ENCODE measurements at places on chromosomes 4 and X. TPM values are rescaled to one million over a fixed set of nuclear protein-coding genes. Genes with fewer than 3 reads are reported as not detected.

DNA sequence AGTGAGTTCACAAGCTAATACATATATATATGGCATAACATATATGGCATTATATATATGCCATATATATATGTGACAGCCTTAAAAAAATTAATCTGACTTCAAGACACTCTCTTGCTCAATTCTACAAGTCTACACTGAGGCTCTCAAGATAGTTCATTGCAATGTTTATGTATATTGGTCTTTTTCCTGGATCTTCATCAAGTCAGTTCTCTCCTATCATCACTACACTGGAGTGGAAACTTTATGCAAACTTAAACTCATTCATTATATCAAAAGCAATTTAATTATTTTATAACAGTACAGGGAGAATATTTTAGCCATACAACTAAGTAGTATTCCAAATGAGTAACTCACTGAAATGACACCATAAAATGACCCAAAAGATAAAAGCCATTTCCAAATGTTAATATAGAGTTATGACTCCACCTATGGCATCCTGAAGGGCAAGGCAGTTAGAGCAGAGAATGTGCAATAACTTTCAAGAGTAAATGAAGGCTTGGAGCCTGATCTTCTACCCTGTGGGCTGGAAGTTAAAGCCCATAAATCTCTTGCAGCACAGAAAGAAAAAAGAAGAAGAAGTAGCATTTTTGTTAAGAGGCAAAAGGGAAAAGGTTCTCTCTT is 176.3 kb upstream of the SLIT2 start:
- no peak for DNase-seq
- no peaks in the 10 kb centered on the region for H3K4me1 ChIP-seq
- H3K4me3 ChIP-seq, result no peak overlapping the region
- no peaks in the 10 kb centered on the region for H3K36me3 ChIP-seq
- H3K27me3 ChIP-seq, result no peaks in the 10 kb centered on the region

DNA sequence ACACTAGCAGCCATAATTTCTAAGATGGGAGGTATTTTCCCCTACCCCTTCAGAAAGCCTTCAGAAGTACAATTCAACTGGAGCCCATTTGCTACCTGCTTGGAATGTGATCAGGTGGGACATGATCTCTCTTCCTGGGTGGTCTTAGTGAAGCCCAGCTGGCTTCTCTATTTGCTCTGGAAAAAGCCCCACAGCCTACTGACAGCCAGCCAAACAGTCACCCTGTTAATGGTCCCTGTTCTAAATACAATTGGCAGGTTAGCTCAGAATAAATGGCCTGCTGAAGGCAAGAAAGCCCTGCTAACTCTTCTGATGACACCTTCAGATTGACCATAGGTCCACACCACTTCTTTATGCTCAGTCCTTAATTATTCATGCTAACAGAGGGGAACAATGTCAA is 39.9 kb downstream of the HS6ST2 start:
- DNase-seq, result no peak
- H3K4me1 ChIP-seq, result no peaks in the 10 kb centered on the region
- no peak overlapping the region for H3K27ac ChIP-seq
- H3K36me3 ChIP-seq, result no peaks in the 10 kb centered on the region

- no peaks in the 10 kb centered on the region for H3K4me1 ChIP-seq
- H3K36me3 ChIP-seq, result no peaks in the 10 kb centered on the region
- DNase-seq, result no peak
- H3K4me3 ChIP-seq, result no peak overlapping the region
Observed at GRCh38 chrX:137118136-137118535, 84.3 kb upstream of the GPR101 start.

DNA sequence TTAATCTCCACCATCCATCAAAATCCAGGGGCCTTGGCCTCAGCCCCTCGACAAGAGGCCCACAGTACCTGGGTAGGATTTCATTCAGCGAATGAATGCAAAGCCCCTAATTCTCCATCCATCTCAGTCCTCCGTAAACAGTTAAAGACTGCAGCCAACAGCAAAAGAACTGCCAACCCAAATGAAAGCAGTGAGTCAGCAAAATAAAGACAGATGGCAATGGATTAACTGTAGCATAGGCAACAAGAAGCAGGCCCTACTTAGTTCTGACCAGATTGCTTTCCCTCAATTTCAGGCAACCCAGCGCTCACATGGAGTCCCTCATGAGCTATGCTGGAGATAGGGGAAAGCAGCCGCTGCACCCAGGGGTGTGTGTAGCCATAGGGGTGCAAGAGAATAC is 21.4 kb downstream of the PLAC1 start:
- H3K27me3 ChIP-seq, result no peaks in the 10 kb centered on the region
- DNase-seq, result no peak
- H3K27ac ChIP-seq, result no peak overlapping the region

DNA sequence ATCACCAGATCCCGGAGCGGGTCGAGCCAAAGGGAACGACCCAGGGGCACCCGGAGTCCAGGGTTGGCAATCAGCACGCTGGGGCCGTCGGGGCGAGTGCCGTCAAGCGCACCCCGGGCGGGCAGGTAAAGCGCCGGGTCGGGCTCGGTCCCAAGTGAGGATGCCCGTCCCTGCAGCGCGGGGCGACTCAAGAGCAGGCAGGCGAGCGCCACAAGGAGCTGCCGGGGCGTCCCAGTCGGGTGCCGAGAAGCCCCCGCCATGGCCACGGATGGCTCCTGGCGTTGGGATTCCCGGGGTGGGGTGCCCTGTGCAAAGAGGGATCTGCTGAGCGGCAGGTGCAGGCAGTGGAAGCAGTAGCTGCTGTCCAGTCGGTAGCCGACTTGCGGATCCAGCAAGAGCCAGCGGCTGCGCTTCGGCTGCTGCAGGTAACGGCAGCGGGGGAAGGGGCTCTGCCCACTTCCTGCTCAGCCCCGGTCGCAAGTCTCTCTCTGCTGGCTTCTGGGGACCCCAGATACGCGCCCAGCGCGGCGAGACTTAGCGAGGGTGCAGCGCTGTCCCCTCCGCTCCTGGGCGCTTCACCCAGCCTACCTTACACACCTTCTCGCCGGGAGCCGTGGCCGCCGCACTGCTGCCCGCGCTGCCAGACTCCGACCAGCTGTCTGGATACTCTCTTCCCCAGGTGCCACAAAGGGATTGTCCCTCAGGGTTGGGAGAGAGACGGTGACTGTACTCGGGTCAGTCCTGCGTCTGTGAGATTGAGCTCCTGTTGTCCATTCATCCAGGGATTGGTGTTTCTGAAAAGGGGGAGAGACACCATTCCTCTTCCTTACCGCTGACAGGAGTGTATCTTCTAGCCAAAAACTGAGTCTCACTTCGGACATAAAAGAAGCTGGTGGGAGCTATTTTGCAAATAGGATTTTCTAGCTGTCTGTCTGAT is at the start of gene FREM3:
TSS of gene FREM3 (minus strand) at position 260 of the 937 bp plus-strand sequence. CDS start at position 260, 0 bp downstream.
- peaks cover 37% of the 10 kb centered on the region for H3K27me3 ChIP-seq
- peak within 1 kb of the TSS; percentile 48 for H3K4me3 ChIP-seq
- peaks cover 2% of the 10 kb centered on the region for H3K36me3 ChIP-seq
- H3K4me1 ChIP-seq, result no peaks in the 10 kb centered on the region
- no peak within 1 kb of the TSS for H3K27ac ChIP-seq
- peak; percentile 33 for DNase-seq

Gene XK
- polyA plus RNA-seq, result 0.78 TPM

Gene ARMCX1
- polyA plus RNA-seq, result 12.5 TPM

Gene USP26
- polyA plus RNA-seq, result not detected

Gene SGMS2
- polyA plus RNA-seq, result 0.85 TPM

Gene CENPE
- polyA plus RNA-seq, result 2.1 TPM
